Nucleus accumbens (tissue), 56 donors: ENCODE measurements at places on chromosomes 6 and 20.

DNA sequence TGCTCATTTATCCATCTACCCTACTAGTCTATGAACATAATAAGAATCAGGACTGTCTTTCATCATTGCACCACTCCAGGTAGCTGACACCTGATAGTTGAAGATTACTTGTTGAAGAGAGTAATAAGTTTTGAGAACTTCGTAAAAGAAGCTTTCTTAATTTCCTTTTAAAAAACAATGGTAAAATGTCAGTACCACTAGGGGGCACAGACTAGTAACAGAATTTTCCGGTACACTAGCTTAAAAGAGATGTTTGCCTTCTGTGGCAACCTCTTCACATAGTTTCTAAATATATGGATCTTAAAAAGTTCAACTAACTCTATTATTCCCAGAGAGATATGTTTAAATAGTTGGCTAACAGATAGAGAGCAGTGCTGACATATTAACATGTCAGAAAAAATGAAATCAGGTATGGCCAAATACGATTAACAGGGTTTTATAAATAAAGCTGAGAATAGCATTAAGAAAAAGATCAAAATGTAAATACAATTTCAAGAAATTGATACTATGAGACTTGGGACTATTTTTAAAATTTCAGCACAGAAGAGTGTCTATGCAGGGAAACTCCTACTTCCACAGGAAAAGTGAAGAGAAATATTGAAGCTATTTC lies 5.4 kb upstream of the KCNQ5 start:
- no peak for DNase-seq

GRCh38 chr20:825710-826421 lies 7.6 kb upstream of the FAM110A start:
- no peak for DNase-seq

DNA sequence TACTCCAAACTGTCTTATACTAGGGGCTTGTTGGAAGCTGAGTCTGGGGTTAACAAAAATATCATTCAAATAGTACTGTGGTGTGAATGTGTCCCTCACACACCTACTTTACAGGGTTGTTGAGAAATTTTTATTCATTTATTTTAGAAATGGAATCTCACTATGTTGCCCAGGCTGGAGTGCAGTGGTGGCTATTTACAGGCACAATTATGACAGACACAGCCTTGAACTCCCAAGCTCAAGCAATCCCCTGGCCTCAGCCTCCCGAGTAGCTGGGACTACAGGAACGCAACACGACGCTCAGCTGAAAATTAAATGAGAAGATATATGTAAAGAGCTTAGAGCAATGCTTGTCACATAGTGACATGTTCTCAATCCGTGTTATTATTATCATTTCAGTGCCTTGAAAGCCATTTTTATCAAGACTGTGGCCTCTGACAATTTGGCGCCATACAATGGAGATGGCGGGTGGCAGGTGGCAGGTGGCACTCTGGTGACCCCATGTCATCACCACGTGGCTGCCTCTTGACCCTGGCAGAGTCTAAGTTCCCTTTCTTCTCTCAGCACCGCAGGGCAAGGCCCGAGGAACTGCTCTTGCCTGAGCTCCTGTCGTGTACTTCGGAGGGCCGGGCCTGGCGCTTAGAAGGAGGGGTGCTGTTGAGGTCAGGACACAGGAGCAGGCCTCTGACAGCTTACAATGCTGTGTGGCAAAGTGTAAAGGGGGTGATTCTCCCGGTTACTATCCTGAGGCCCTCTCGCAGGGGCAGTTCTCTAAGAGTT lies 64.5 kb downstream of the STX11 start:
- no peak for DNase-seq

DNA sequence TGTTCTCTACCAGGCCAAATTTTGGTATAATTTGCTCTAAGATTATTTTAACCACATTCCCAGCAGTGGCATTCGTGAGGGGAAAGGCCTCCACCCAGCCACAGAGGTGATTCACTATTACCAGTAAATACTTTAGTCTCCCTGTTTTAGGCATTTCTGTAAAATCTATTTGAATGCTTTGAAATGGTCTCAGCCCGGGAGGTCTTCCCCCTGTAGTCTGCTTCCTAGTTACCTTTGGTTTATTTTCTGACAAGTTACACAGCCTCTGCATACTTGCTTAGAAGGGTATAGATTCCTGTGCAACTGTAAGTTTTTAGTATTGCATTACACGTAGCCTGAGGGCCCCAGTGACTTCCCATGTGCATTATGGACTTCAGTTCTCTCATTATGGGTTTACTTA lies 248.7 kb downstream of the C6orf118 start:
- DNase-seq: no peak

DNA sequence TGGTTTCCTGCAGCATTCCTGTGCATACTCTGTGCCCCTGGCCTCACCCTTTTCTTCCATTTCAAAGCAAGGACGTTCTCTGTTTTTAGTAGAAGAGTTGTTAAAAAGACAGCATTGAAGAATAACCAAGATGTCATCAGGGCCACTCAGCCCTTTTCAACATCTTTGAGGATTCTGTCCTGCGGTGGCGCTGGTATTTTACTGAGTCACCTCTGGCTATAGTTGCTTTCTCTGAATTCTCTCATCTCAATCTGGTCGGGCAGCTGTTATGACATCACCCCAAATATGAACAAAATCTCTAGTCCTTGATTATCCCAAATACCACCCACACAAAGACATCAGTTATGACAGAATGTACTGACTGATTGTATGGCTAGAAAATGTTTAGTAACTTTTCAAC lies 204.2 kb downstream of the GRIK2 start:
- no peak for DNase-seq
